ENCODE measurements at places on chromosomes 16 and 17.

- DNase-seq: no peak
These were observed 3.0 kb upstream of the RMI2 start for GRCh38 chr16:11342021-11342855.

DNA sequence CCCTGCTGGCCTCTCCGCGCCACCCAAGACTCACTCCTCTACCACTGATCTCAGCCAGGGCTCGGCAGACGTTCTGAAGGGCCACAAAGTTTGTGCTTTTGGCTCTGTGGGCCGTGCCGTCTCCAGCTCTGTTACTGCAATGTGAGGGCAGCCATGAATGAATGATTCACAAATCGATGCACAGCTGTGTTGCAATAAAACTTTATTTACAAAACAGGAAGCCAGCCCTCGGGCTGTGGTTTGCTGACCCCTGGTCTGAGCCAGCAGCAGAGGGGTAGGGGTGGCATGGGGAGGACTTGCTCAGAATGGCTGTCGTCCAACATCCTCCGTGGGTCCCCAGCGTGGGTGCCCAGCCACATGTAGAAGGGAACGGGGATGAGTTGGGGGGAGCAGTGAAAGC, 63.0 kb upstream of the PVALEF start:
- DNase-seq: no peak

DNA sequence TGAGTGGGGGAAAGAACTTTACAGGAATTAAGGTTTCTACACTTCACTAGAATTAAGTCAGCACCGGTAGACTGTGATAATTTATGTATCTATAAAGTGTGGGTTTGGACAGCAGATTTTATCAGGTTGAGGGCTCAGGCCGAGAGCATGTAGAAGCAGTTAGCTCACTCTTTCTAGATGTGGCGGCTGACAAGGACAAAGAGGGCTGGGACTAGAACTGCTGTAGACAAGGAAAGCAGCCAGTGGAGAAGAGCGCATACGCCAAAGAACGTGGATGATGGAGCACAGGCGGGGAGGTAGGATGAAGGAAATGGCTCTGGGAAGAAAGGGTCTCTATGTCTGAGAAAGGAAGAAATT, 504 bp upstream of the GOSR1 start:
- no peak for DNase-seq

DNA sequence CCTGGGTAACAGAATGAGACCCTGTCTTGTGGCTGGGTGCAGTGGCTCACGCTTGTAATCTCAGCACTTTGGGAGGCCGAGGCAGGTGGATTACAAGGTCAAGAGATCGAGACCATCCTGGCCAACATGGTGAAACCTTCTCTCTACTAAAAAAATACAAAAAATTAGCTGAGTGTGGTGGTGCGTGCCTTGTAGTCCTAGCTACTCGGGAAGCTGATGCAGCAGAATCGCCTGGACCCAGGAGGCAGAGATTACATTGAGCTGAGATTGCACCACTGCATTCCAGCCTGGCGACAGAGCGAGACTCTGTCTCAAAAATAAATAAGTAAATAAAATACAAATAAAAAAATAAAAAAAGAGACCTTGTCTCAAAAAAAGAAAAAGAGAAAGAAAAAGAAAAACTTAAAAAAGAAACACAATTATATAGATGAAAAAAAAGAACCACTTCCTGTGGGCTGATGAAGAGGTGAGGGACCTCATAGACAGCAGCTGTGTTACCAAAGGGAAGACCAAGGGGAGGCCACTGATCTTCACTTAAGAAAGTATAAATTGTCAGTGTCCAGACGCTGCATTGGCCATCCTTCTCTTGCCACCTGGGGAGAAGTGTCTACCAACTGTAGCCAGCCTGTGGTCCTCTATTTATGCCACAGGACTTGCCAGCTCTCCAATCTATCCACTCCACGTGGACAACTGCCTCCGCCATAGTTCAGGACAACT, 24.4 kb upstream of the SMG1 start:
- DNase-seq: no peak

DNA sequence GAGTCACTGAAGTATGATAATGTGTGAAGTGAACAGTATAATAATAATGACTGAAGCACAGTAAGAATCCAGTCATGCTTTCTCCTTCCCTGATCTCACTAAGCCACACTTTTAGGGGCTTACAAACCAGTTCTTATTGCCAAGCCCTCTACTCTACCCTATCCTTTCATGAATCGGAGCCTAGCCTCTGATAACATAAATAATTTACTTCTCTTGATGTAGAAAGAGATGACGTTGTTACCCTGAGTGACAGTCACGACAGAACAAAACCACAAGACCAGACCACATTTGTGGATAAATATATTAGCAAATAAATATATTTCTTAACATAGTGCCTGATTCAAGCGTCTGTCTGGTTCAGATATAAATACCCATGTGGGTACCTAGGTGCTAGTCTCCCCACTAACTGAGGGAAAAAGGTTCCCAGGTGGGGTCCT, 1.4 kb upstream of the SUPT4H1 start:
- DNase-seq: no peak

DNA sequence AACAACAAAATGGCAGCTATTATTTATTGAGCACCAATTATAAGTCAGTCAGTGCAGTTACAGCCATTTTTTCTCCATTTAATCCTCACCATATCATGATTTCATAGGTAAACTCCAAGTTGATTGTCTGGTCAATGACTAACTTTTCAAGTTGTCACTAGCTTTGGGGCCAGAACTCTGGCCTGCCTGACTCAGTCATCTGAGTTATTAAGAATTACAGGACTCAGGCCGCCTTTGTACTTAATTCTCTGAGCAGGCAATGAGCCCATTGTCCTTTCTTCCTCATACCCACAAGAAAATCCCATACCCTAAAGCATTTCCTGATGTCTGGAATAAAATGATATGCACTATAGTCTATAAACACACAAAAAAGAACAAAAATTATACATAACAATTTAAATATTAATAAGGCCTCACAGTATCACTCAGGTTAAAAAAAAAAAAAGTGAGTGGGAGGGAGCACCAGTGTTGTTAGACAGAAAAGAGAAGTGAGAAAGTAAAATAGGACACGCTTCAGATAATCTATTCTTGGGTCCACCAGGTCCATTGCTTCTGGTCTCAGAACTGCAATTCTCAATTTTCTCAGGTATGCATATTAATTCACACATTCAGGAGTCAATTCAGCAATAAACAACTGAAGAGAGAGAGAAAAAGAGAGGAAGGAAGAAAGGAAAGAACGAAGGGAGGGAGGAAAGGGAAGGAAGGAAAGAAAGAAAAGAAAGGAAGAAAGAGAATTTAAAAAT, 70.2 kb downstream of the SPAG9 start:
- DNase-seq: no peak

GRCh38 chr17:74485841-74486240, 19.4 kb downstream of the CD300A start:
- DNase-seq: no peak

DNA sequence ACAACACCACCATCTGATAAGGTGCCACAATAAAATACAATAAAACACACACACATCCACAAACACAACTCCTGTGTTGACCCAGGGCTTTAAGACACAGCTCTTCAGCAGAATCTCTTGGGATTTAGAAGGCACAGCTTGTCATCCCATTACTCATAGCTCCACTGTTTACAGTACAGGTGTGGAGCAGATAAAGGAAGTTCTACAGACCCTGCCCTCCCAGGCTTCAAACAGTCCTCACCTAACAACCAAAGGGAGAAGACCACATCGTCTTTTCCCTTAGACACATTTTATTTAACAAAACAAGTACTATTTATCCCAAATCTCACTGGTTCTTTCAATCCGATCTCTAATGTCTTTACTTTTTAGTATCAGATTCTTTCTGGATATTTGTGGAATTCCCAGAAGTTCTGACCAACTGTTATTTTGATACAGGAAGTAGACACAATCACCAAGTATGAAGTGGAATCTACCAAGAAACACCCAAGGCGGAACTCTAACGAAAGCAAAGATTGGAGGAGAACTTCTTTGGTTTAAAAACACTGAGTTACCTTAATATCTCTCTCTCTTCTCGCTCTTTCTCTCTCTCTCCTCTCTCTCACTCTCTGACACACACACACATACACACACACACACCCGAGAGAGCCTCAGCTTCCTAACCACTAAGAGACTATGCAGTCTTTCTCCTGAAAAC, 46.1 kb downstream of the CYTH1 start:
- DNase-seq: no peak

- DNase-seq: no peak
These were observed 22.9 kb downstream of the CDK12 start for GRCh38 chr17:39484178-39484577.
